ENCODE measurements at places on chromosomes 5 and 9. TPM values are rescaled to one million over a fixed set of nuclear protein-coding genes. Genes with fewer than 3 reads are reported as not detected.

The CCDC69 gene
- 34.6 TPM for total RNA-seq

The IFNK gene
- total RNA-seq = not detected

The GRXCR2 gene
- not detected for total RNA-seq

The FOXD4L6 gene
- total RNA-seq = 0.26 TPM

The QRFP gene
- total RNA-seq = 0.16 TPM

The SH3TC2 gene
- total RNA-seq = 1.0 TPM

The SV2C gene
- total RNA-seq = 0.52 TPM

GRCh38 chr9:131094622-131095021 is 1.7 kb upstream of the AIF1L start:
- no peak for DNase-seq

DNA sequence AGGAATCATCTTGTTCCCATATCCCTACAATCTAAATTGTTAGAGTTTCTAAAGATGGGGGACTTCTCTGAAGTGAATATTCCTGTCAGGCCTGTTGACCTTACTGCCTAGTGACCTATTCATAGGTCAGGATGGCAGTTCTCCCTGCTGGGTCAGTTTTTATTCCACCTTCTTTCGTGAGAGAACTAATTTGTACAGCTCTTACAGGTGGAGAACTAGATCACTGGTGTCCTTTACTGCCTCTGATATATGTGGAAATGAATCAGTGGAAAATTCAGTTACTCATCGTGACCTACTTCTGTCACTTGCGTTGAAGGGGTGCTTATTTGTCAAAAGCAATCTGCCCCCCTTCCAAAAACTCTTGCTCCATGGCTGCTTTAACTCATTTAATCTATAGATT is 164.9 kb downstream of the CD180 start:
- no peak for DNase-seq

DNA sequence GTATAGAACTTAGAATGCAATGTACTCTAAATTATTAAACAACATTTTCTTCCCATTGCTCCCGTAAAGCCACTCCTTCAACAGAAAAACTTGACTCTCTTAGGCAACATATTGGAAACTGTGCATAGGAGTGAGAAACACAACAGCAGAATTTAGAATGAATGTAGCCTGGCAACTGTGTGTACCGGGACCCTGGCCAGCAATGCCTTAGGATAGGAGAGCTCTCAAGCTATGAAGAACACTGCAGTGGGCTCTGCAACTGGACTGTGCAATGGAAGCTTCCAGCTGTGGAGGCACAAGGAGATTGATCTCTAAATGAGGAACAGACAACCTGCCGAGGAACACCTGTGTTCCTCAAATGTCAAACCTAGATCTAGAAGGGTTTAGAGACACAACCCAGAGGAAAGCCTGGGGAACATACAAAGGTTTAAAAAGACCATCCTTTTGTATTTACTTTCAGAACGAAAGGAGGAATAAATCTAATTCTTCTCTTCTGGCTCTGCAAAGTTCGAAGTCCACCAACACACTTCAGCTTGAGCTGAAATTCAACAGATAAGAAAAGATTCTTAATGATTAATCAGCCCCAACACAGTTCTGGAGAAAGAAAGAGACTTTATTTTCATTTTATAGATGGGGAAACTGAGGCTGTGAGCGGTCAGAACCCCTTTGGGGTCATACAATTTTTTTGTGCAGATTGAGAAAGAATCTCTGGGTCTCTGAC is 51.5 kb upstream of the ARL15 start:
- peak; percentile 51 for DNase-seq

DNA sequence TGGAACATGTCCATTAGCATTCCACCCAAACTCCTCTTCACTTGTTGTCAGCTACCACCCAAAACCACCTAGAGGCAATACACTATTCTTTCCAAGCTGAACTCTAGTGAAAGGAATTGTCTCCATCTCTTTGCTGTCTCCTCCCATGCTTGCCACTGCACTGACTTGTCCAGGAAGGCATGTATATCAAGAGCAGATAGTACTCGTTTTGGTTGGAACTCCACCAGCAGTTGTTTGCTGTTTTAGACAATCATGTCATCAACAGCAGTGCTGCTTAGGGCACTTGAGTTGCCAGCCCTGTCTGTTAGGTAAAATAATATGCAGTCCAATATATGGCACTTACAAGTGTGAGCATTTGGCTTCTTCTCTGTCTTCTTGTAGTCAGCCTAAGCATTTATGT is 80.0 kb upstream of the SAP30L start:
- DNase-seq = no peak

GRCh38 chr5:40490464-40491111 is 189.1 kb upstream of the PTGER4 start:
- DNase-seq = no peak

DNA sequence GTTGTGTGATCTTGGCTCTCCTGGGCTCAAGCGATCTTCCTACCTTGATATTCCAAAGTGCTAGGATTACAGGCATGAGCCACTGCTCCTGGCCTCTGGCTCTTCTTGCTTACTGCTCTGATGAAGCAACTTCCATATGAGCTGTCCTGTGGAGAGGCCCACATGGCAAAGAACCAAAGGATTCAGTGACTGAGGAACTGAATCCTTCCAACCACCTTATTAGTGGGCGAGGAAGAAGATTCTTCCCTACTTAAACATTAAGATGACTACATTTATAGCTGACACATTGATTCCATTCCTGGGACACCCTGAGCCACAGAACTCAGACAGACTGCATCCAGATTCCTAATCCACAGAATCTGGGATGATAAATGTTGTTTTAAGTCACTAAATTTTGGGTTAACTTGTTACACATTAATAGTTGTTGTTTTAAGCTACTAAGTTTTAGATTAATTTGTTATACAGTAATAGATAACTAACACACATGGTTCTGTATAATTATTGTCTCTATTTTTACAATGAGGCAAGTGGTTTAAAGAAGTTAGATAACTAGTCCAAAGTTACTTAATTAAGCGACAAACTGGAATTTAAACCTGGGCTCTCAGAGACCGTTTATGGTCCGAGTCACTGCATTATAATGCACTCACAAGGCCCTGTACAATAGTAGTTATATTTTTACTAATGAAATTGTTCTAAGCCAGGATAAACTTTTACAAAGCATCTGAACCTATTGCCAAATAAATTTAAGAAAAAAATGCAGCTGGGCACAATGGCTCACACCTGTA is 16.7 kb upstream of the SLCO4C1 start:
- DNase-seq = no peak

- DNase-seq = no peak
Measured at GRCh38 chr5:68048516-68048915, 167.0 kb upstream of the PIK3R1 start.

- DNase-seq = no peak
Measured at GRCh38 chr5:10339958-10340357, 13.5 kb upstream of the MARCHF6 start.

DNA sequence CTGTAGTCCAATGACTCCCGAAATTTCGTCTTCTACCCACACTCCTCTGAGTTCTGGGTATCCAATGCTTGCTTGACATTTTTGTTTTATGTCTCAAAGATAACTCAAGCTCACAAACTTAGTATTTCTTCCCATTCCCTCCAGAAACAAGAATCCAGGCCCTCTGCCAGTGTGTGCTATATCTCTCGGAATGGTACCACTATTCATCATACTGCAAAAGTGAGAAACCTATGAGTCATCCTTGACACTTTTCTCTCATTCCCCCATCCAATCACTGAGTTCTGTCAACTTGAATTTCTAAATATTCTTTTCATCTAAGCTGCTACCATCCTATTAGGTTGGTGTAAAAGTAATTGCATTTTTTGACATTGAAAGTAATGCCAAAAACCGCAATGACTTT is 9.8 kb downstream of the SLC12A2 start:
- DNase-seq = no peak

DNA sequence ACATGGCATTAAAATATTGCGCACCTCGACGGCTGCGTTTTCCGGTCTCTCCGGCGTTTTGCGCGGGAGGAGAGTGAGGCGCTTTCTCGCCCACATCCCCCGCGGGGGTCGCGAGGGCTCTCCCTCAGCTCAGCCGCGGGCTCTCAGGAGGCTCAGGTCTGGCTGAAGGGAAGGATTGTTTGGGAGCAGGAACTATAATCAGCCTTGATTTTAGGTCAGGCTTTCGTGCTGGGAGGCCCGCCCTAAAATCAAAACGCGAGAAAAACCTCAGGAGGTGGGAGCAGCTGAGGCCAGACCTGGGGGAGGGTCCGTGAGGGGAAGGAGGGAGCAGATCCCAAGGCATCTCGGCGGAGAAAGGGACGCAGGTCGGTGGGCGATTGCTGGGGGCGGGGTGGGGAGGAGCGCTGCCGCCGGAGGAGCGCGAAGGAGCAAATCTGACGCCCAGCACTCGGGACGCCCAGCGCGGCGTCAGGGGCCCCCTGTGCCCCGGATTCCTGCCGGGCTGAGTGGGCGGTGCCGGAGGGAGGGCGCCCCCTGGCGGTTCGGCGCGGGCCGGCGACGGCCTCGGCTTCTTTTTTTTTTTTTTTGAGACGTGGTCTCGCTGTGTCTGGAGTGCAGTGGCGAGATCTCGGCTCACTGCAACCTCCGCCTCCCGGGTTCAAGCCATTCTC is 18.7 kb upstream of the RNF130 start:
- DNase-seq = peak; percentile 94

DNA sequence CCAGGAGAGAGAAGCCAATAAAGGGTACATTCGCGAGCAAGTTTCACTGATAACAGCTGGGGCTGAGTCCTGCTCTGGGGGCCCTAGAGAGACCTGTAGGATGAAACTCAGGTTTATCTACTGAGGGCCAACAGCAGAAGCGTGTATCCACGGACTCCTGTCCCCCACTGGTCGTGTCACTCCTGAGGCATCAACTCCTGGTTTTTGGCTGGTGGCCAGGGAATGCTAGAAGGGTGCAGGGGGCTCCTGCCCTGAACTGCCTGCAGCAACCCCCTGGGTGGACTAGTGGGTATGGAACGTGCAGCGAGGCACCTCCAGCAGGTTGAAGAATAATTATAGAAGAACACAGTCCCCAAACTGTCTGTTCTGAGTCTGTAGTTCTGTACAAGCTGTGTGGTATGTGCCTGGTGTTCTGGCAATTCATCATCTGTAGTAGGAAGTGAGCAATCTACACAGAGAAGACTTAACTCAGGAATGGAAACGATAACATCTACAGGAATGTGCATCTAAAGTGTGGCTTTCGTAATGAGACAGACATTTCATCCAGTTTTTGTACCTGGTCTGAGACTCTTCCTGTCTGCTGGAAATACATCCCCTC is 64.5 kb upstream of the GNA14 start:
- no peak for DNase-seq

DNA sequence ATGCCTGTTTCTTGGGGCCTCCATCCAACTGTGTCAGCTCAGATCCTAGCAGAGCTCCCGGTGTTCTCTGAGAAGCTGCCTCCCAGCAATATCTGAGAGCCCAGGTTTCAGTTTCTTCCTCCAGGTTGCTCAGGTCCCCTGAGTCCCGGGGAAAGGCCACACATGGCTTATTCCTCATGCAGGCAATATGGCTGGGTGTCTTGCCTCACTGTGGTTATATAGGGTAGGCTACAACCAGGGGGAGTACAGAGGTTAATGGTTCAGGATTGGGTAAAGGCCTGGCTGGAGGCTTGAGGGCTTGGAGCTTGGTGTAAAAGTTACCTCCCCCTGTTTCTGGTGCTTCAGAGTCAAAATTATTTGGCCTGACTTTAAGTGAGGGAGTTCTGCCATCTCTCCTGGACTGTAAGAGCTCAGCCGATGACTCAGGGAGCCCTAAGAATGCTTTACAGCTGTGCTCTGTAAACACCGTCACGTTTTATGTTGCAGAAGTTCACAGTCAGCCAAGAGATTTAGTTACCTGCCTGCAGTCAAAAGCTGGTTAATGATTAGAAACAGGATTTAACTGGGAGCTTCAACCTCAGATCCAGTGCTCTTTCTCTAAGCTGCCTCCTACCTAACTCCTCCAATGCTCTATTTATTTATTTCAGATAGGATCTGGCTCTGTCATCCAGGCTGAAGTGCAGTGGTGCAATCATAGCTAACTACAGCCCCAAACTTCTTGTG is 24.3 kb upstream of the UBAP2 start:
- DNase-seq = peak; percentile 53

DNA sequence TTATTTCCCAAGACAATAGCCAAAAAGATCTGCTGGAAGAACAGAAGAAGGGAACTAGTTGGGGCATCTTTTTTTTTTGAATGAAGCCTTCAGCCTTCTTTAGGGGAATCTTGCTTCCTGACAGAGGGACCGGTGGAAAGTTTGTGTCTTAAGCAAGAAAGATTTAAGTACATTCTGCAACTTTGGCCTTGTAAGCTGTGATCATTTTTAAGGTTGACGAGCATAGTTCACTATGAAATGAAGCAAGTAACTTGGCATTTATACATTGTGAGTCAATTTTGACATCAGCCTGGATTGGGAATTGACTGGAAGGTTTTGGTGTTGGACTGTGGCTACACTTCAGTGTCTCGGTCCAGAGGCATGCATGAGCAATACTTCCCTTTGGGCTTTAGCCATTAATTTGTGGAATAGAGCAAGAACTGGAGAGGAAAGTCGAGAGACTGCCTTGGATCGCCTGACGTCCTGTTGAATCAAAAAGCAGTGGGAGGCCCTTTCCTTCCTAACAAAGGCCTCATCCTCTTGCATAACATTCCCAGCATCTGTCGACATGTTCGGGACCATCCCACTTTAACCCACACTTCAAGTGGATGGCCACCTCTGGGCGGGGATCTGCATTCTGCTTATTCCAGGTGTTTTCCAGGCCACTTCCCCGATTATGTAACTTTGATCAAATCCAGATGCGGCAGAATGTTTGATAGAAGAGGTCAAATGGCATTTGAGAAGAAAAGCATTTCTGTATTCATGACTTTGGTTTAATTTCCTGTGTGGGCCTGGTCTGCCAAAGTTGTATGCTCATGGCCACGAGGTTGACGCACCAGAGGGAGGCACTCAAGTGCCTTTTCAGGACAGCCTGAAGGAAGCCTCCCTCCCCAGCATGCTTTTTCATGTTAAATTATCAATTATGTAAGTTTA is 12.5 kb downstream of the ABL1 start:
- peak; percentile 89 for DNase-seq

DNA sequence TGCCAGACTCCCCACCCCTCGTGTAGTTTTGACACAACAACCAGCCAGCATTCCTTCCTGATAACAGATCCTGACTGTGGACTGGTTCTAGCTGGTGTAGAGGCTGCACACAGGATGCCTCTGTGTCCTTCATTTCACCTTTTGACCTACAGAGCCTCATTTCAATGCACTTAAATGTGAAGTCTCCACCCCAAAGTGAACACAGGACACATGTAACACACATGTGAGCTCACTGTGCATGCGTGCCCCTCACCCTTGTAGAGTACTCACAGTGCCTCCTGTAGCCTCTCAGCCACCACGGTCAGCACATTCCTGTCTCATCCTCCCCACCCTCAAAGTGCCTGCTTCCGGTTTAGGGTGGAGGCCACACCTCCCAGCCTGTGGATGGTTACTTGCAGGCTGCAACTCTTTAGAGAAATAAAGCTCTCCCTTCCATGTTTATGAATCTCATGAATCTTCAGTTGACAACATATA is 11.6 kb upstream of the NKD2 start:
- peak; percentile 70 for DNase-seq
